ENCODE measurements at places on chromosomes 1 and 21.

- DNase-seq, result no peak
Measured at GRCh38 chr1:27560268-27561123, 43.4 kb downstream of the AHDC1 start.

DNA sequence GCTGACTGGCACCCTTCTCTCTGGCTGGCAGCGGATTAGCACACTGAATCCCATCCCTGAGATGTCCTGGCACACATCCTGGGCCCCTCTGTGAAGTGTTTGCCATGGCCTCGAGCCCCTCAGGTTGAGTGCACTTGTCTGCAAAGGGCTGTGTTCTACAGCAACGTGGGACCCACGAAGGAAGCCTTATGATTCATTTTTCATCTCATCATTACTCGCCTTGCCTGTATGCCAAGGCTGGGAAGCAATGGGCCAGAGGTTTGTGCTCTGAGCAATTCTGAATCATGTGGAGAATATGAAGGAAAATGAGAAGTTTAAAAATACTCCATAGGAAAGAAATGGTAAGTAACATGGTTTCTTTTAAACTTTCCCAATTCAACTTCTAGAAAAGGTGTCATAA lies 124.8 kb upstream of the LMO4 start:
- DNase-seq, result no peak

GRCh38 chr1:24186031-24186710 lies 918 bp downstream of the IFNLR1 start:
- DNase-seq, result no peak

DNA sequence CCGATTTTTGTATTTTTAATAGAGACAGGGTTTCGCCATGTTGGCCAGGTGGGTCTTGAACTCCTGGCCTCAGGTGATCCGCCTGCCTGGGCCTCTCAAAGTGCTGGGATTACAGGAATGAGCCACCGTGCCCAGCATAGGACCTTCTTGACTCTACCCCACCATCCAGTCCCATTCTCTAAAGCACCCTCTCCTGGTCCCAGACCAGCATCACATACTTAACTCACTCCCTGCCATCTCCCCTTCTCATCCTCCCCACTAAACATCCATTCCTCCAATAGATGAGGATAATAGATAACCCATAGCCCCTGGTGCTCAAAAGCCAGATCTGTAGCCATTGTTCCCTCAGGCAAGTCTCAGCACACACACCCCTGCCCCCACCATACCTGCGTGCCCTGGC lies 2.1 kb downstream of the ENTREP3 start:
- no peak for DNase-seq

DNA sequence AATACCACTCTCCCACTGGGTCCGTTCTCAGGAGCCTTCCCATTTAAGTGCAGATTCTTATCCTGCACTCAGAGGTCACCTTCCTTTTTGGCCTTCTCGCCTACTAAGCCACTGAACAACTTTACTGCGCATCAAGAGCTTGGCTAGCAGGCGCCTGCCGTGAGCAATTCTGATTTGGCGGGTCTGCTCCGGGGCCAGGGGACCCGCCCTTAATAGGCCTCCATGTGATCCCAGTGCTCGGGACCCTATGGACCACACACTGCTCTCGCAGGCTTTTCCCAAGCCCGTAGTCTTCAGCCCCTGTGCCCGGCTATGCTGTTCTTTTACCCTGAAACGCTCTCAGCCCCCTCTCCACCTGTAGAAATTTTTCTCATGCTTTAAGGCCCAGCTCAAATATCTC lies 45.1 kb downstream of the BCL9 start:
- no peak for DNase-seq

- peak; percentile 62 for DNase-seq
Measured at GRCh38 chr1:35451125-35451528, 106.1 kb downstream of the KIAA0319L start.

DNA sequence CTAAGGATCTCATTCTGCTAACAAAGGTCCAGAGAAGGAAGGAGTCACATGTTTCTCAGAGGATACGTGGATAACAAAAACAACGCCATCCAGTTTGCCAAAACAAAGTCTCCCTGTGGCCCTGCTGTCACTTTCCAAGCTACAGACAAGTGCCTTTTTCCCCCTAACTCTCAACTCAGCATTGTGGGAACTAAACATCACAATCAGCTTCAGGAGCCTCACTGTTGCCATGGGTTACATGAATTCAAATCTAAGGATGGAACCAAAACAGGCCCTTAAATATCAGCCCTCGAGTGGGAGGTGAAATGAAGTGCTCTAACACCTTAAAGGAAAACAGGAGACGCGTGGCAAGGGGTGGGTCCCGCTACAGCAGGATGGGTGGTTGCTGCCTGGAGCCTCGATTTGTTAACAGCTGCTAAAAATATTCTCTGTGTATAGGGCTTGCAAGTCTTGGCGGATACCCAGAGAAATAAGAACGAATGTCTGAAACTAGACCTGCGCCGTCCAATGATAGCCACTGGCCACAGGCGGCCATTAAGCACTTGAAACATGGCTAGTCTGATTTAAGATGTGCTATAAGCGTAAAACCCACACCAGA lies 66.4 kb upstream of the SOD1 start:
- DNase-seq, result no peak

- no peak for DNase-seq
Measured at GRCh38 chr1:171160639-171161354, 24.3 kb upstream of the FMO2 start.

DNA sequence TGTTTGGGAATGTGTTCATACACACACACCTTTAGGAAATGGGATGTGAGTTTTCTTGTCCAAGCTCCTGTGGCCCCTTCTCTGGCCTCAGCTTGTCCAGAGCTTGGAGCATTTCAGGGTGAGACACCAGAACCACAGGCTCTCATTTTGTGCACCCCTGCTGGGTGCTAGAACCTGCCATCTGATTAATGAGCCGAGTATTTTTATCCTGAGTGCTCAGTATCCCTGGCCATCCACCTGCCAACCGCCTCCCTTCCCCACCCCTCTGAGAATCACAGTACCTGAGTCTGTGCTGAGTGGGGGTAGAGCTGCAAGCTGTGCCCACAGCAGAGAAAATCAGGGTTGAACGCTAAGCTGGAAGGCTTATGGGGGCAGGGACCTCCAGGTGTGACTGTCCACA lies 1.4 kb downstream of the CASQ1 start:
- DNase-seq, result no peak

DNA sequence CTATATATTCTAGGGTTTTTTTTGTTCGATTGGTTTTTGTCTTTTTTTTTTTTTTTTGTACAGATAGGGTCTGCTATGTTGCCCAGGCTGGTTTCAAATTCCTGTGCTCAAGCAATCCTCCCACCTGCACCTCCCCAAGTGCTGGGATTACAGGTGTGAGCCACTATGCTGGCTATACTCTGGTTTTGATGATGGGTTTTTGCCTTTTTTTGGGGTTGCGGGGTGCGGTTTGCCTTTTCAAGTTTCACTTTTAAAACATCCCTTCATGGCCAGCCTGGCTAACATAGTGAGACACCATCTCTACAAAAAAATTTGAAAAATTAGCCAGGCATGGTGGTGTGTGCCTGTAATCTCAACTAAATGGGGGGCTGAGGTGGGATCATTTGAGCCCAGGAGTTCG lies 10.0 kb downstream of the KDM5B start:
- no peak for DNase-seq

DNA sequence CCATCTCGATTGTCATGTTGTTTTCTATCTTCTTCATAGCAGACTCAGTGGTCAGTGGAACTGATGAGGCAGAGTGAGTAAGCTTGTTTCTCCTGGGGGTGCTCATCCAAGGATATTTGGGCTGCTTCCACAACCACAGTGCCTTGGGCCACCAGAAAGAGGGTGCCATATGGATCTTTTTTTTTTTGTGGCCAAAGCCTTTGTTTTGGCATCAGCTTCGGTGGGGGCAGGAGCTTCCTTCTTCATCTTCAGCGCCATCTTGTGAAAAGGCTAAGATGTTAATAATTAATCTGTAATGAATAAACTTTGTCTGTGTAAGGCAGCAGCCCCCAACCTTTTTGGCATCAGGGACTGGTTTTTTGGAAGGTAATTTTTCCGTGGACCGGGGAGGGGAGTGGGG lies 6.6 kb upstream of the PLPP3 start:
- DNase-seq, result no peak

- no peak for DNase-seq
Measured at GRCh38 chr1:11311816-11312755, 39.1 kb downstream of the UBIAD1 start.

GRCh38 chr1:30834253-30834652 lies 74.3 kb downstream of the SDC3 start:
- no peak for DNase-seq

GRCh38 chr1:29801561-29801973 lies 565.2 kb downstream of the PTPRU start:
- no peak for DNase-seq

DNA sequence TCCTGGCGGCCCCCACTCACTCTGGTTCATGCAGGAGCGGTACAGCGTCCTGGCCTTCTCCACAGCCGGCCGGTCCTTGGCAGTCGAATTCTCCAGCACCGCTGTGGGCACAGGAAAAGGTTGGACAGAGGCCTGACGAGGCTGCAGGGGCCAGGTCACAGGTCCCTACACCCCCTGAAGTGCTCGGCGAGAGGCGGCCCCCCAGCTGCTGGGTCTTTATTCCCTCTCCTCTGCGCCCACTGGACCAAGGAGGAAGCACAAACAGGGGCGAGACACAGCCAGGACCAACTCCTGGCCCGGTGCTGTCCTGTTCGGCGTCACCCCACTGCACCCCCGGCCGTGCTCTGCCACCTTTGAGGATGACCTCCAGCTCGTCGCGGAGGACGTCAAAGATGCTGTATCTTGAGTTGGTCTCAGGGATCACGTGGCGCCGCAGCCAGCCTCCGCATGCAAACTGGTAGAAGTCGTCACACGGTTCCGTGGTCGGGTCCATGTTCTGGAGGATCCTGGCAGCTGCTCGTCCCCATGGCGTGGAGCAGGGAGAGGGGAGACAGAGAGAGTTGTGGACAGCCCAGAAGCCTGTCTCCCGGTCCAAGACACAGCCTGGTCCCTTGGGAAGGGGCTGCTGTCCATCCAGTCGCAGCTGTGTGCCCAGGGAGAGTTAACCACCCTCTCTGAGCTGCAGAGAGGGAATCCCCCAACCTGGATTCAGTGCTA lies 22.9 kb downstream of the PRXL2B start:
- no peak for DNase-seq

DNA sequence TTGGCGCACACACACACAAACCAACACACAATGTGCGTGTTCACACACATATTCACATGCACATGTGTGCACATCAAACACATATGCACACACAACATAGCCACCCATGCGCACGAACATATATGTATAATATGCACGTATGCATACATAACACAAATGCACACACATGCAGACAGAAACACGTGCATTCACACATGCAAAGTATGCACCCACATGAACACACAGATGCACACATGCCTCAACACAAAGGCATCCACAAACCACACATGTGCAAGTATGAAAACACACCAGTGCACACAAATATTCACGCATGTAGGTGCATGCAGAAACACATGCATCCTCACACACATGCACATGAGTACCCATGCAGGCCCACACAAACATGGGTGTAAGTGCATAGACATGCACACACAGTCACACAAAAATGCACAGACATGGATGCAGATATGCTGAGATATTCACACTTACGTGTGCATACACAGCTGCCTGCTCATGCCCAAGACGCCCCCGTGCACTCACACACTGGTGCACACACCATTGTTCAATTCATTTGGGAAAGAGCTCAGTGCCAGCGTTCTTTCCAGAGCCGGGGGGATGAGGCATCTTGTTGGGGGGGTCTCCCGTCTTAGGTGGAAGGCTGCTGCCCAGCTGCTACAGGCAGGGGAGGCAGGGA lies 52.7 kb upstream of the ARHGEF16 start:
- DNase-seq, result no peak

DNA sequence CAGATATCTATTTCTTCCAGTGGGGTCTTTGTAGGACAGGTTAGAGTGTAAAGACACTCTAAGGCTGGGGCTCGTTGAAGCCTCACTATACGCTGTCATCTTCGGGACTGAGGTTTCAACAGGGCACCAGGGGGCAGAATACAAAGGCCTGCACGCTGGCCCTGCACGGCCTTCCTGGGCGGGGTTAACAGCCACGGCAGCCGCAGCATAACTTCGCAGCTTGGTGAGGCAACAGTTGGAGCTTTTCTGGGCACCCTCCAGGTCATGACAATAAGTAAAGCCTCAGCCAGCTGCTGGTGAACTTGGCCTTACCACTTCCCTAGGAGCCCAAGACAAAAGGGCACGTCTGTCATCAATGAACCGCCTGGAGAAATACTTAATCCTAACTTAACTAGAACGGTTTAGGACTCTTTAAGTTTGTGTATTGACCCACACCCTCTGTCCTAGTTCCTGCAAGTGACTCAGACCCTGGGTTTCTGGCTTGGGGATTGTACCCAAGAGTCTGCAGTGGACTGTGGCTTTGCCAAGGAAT lies 2.3 kb upstream of the RUNX1 start:
- DNase-seq, result peak; percentile 60

DNA sequence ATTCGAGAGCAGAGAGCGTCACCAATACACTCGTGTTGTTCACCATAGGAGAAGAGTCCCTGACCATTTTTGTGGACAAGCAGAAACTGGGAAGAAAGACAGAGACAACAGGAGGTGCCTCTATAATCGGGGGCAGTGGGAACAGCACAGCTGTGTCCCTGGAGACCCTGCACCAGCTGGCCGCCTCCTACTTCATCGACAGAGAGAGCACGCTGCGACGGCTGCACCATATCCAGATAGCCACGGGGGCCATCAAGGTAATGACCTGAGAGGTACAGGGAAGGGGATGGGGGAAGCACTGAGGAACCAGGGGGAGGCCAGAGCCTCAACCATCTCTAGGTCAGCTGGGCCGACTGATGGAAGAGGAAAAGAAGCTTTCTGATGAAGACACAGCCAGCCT lies 86.4 kb downstream of the BRINP2 start:
- no peak for DNase-seq

- DNase-seq, result no peak
Measured at GRCh38 chr1:228000836-228001563, 5.8 kb upstream of the WNT3A start.

Measured in stimulated activated CD8-positive, alpha-beta memory T cell treated with anti-CD3 and anti-CD28 coated beads, Interleukin-4, amount 100 ng/mL, for 1 hour (primary cell).